HepG2 (cell line): ENCODE measurements at places on chromosomes 11 and 22.

- no peak for DNase-seq
Measured at GRCh38 chr11:73241300-73241699, 23.2 kb downstream of the P2RY2 start.

- DNase-seq: no peak
Measured at GRCh38 chr11:16902182-16902581, 112.0 kb downstream of the PLEKHA7 start.

GRCh38 chr22:45164270-45165088 lies 754 bp downstream of the NUP50 start:
- DNase-seq: no peak

DNA sequence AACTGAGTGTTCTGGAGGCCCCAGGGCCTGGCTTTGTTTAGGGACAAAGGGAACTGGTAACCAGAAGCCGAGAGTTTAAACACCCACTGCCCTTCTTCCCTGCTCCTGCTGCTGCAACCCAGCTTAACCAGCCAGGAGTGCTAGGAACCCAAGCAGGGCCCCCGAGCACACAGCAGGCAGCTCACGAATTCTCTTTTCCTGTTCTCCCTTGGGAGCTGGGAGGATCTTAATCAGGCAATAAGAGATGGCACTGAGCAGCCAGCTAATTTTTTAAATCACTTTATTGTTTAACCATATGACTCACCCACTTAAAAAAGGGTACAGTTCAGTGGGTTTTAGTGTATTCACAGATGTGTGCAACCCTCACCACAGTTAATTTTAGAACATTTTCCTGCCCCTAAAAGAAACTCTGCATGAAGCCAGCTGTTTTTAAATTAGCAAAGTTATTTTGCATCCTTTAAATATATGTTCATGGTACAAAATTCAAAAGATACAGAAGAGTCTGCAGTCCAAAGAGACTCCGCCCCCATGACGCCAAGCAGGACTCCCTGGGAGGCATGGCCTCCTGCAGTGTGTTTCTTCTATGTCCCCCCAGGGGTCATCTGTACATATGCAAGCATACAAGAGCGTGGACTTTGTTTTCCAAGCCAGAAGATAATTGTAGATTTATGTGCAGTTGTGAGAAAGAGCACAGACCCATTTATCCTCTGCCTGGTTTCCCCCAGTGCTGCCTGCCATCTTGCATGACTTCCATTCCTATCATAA lies 18.9 kb upstream of the PPP6R3 start:
- no peak for DNase-seq

- no peak for DNase-seq
Measured at GRCh38 chr22:31206896-31207687, 5.0 kb upstream of the LIMK2 start.

DNA sequence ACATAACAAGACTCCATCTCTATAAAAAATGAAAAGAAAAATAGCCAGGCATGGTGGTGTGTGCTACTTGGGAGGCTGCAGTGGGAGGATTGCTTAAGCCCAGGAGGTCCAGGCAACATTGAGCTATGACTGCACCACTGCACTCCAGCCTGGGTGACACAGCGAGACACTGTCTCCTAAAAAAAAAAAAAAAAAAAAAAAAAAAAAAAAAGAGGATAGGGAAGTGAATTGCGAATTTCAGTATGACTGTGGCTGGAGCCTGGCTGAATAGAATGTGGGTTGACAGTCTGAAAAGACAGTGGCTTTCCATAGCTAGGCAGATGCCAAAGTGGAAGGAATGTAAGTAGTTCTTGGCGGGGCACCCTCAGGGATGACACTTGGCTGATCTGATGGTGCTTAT lies 6.4 kb upstream of the LDHAL6A start:
- no peak for DNase-seq

GRCh38 chr11:73321604-73322381 lies 13.7 kb downstream of the ARHGEF17 start:
- DNase-seq: no peak
